ENCODE measurements at places on chromosomes 5 and 9. TPM values are rescaled to one million over a fixed set of nuclear protein-coding genes. Genes with fewer than 3 reads are reported as not detected.

GRCh38 chr9:122900791-122901190 lies 4.4 kb downstream of the RC3H2 start:
- DNase-seq, result peak; percentile 22
- H3K27me3 ChIP-seq, result no peaks in the 10 kb centered on the region
- peak overlapping the region; percentile 40 for H3K4me3 ChIP-seq
- H3K27ac ChIP-seq, result peak overlapping the region; percentile 67
- H3K36me3 ChIP-seq, result no peaks in the 10 kb centered on the region
- peaks cover 70% of the 10 kb centered on the region for H3K4me1 ChIP-seq

GRCh38 chr5:17694371-17694770 lies 60.1 kb downstream of the TAF11L14 start:
- no peak for DNase-seq
- H3K36me3 ChIP-seq, result no peaks in the 10 kb centered on the region
- no peak overlapping the region for H3K27ac ChIP-seq

GRCh38 chr5:179256328-179257175 lies 88.7 kb downstream of the ADAMTS2 start:
- no peaks in the 10 kb centered on the region for H3K36me3 ChIP-seq
- no peaks in the 10 kb centered on the region for H3K27me3 ChIP-seq
- H3K27ac ChIP-seq, result no peak overlapping the region
- no peaks in the 10 kb centered on the region for H3K4me1 ChIP-seq

- DNase-seq, result no peak
- H3K36me3 ChIP-seq, result no peaks in the 10 kb centered on the region
- no peaks in the 10 kb centered on the region for H3K4me1 ChIP-seq
- H3K27me3 ChIP-seq, result no peaks in the 10 kb centered on the region
- no peak overlapping the region for H3K27ac ChIP-seq
Measured at GRCh38 chr5:172356047-172356446, 72.5 kb upstream of the UBTD2 start.

ARID3C gene
- not detected for total RNA-seq

- DNase-seq, result no peak
- no peaks in the 10 kb centered on the region for H3K27me3 ChIP-seq
- no peaks in the 10 kb centered on the region for H3K36me3 ChIP-seq
- no peaks in the 10 kb centered on the region for H3K4me1 ChIP-seq
- no peak overlapping the region for H3K27ac ChIP-seq
Measured at GRCh38 chr9:18629136-18629535, 155.2 kb downstream of the ADAMTSL1 start.

DNA sequence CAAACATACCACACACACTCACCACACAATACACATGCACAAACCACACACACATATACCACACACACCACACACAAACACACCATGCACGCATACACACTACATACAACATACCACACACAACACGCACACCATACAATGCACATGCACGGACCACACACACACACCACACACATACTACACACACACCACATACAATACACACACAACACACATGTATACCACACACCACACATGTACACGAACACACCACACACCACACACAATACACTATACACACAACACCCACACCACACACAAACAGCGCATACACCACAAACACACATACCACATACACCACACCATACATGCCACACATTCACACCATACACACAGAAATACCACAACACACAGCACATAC lies 480.3 kb downstream of the DIRAS2 start:
- no peaks in the 10 kb centered on the region for H3K36me3 ChIP-seq
- no peaks in the 10 kb centered on the region for H3K27me3 ChIP-seq
- DNase-seq, result no peak
- H3K4me3 ChIP-seq, result no peak overlapping the region
- H3K4me1 ChIP-seq, result peaks cover 5% of the 10 kb centered on the region

DNA sequence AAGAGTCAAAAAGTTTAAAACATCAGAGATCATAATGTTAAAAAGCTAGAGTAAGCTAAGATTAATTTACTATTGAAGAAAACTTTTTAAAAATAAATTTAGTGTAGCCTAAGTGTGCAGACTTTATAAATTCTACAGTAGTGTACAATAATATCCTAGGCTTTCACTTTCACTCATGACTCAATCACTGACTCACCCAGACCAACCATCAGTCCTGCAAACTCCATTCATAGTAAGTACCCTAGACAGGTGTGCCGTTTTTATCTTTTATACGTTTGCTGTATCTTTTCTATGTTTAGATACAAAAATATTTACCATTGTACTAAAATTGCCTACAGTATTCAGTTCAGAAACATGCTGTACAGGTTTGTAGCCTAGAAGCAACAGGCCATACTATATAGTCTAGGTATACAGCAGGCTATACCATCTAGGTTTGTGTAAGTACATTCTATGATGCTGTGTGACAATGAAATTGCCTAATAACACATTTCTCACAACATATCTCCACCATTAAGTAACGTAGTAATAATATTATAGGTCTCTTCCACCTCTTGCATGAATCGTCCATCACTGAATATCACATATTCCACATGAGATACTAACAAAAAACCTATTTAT lies 59.2 kb downstream of the MEGF9 start:
- no peak overlapping the region for H3K4me3 ChIP-seq
- DNase-seq, result no peak
- no peaks in the 10 kb centered on the region for H3K27me3 ChIP-seq
- no peaks in the 10 kb centered on the region for H3K4me1 ChIP-seq
- H3K36me3 ChIP-seq, result no peaks in the 10 kb centered on the region

FAM81B gene
- total RNA-seq, result not detected

PRUNE2 gene
- total RNA-seq, result 0.22 TPM

DNA sequence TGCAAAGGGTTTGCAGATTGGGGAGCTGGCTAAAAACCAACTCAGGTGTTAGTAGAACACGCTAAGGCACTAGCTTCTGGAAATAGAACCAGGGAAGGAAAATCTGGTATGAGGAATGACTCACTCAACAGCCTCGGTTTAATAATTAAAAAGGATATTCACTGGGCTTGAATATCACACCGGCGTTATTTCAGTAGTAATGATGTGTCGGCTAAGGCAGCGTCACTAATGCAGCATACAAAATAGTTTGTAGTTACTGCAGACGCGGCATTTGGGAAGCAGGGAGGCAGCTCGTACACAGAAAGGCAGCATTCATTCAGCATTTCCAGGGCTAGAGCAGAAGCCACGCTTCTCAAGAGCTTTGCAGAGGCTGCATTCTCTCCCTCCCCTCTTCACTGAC lies 1.7 kb downstream of the ADRA1B start:
- no peak overlapping the region for H3K4me3 ChIP-seq
- DNase-seq, result no peak
- H3K27ac ChIP-seq, result no peak overlapping the region
- H3K4me1 ChIP-seq, result peaks cover 5% of the 10 kb centered on the region

PCDHGA1 gene
- 0.58 TPM for total RNA-seq

SLC26A2 gene
- 14.3 TPM for total RNA-seq

GPRIN1 gene
- total RNA-seq, result 0.41 TPM

GRCh38 chr5:159392871-159393270 lies 62.6 kb upstream of the IL12B start:
- no peak overlapping the region for H3K4me3 ChIP-seq
- no peak overlapping the region for H3K27ac ChIP-seq
- no peaks in the 10 kb centered on the region for H3K4me1 ChIP-seq
- no peaks in the 10 kb centered on the region for H3K27me3 ChIP-seq
- no peaks in the 10 kb centered on the region for H3K36me3 ChIP-seq
- no peak for DNase-seq

GRCh38 chr9:129440435-129441186 lies 180.3 kb downstream of the C9orf50 start:
- no peak overlapping the region for H3K27ac ChIP-seq
- no peak for DNase-seq
- peaks cover 20% of the 10 kb centered on the region for H3K4me1 ChIP-seq
- H3K36me3 ChIP-seq, result no peaks in the 10 kb centered on the region
- H3K27me3 ChIP-seq, result peaks cover 19% of the 10 kb centered on the region

DNA sequence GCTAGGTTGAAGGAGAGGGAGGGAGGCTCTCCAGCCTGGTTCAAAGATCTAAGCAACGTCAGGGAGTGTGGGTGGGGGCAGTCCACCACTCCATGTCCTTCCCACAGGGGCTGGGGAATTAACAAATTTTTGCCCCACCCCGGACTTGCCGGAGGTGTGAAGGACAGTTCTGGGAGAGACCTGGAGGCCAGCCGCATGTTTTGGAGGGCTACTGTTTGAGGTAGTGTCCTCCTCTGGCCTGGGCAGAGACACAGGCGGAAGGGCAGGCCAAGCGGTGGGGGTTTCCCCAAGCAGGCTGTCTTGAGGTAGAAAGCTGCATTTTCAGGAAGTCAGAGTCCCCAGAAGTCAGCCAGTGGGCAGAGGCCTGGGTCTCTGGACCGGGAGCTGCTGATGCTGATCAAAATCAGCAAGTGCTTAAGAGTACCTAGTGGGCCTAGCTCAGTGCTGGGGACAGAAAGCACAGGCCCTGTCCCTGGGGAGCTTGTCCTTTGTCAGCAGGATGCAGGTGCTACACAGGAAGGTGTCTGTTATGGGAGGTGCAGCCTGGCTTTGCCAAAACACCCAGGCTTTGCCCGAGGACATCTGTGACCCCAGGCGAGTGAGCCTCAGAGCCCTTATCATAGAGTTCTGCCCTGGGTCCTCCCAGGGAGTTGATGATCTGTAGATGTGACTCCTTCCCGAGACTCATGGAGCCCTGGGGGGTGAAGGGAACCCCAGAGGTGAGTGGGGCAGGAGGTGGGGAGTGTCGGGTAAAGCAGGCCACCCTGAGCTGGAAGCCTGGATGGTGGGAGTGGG lies 18.5 kb downstream of the JADE2 start:
- peaks cover 54% of the 10 kb centered on the region for H3K36me3 ChIP-seq
- H3K4me1 ChIP-seq, result peaks cover 73% of the 10 kb centered on the region
- H3K4me3 ChIP-seq, result no peak overlapping the region
- DNase-seq, result peak; percentile 31

MSMP gene
- total RNA-seq, result not detected

PCDHGA8 gene
- total RNA-seq, result not detected

TNFSF8 gene
- 43.2 TPM for total RNA-seq

DNA sequence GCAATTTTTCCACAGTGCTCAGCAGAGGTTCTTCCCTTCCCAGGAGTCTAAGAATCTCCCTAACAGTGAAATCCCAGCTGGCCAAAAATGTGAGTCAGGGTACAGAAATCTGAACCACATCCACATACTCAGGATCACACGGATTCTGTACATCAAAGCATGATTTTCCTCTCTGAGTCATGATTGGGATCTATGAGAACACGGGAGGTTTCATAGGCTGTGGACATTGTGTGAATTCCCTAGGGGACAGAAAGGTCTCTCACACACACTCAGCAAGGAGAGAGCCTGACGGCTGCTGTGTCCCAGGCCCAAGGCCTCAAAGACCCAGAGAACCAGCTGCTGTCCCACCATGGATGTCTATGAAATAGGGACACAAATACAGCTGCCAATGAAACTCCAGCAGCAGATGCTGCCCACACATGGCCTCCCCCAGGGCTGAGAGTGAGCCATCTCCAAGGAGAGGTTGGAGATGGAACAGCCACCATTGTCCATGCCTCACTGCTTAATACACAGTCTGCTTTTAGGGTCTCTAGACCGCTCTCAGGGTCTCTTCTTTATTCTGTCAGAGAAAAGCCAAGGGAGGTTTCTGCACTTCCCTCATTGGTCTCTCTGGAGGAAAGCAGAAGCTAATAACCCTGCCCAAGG lies 102.7 kb downstream of the ADAMTS12 start:
- no peaks in the 10 kb centered on the region for H3K4me1 ChIP-seq
- no peak overlapping the region for H3K27ac ChIP-seq
- H3K4me3 ChIP-seq, result no peak overlapping the region
- no peaks in the 10 kb centered on the region for H3K27me3 ChIP-seq
- no peaks in the 10 kb centered on the region for H3K36me3 ChIP-seq

GRCh38 chr9:21964925-21965385 lies 29.2 kb downstream of the CDKN2A start:
- no peak overlapping the region for H3K4me3 ChIP-seq
- peak; percentile 60 for DNase-seq

PLPP7 gene
- total RNA-seq, result not detected

DNA sequence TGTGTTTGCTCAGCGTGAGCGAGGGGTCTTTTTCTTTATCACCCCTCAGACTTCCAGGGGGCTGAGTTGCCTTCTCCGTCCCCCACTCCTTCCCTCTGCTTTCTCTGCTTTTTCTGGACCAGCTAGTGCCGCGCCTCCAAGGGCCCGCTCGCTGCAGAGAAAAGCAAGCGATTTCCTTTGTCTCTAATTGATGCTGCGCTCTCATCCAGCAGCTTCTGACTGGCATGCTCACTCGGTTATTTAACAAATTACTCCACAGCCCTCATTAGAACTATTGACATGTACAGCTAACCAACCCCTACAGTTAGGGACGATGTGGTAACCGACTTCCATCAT lies 288.0 kb downstream of the ELAVL2 start:
- no peak overlapping the region for H3K4me3 ChIP-seq
- H3K4me1 ChIP-seq, result no peaks in the 10 kb centered on the region
- no peak overlapping the region for H3K27ac ChIP-seq
- H3K36me3 ChIP-seq, result no peaks in the 10 kb centered on the region

KIF12 gene
- total RNA-seq, result not detected

- no peaks in the 10 kb centered on the region for H3K4me1 ChIP-seq
- H3K36me3 ChIP-seq, result no peaks in the 10 kb centered on the region
- H3K4me3 ChIP-seq, result no peak overlapping the region
- no peak overlapping the region for H3K27ac ChIP-seq
Measured at GRCh38 chr9:17402309-17402708, 176.6 kb upstream of the SH3GL2 start.

GRCh38 chr9:137415451-137415850 lies 7.5 kb downstream of the EXD3 start:
- DNase-seq, result no peak
- H3K4me3 ChIP-seq, result no peak overlapping the region
- peaks cover 13% of the 10 kb centered on the region for H3K4me1 ChIP-seq
- H3K36me3 ChIP-seq, result no peaks in the 10 kb centered on the region

DNA sequence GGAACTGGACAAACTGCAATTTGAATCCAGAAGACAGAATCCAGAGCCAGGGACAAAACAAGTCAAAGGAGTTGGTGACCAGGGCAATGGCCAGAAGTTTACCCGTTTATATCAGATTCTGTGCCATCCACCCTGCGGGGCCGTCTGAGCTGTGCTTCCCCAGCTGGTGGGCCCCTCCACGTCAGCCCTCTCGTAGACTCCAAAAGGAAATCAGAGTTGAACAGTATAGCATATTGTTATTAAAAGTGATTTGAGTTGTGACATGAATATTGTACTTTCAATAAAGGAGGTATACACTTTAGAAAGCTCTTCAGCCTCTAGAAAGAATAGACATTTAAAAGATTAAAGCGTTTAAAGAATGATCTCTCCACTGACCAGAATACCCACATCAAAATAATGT lies 102.4 kb downstream of the NFIB start:
- no peak overlapping the region for H3K27ac ChIP-seq
- H3K36me3 ChIP-seq, result no peaks in the 10 kb centered on the region
- no peak for DNase-seq
- no peaks in the 10 kb centered on the region for H3K27me3 ChIP-seq
- H3K4me1 ChIP-seq, result no peaks in the 10 kb centered on the region
- no peak overlapping the region for H3K4me3 ChIP-seq

DOCK2 gene
- total RNA-seq, result 223 TPM

GRCh38 chr5:157464519-157465171 lies 4.6 kb downstream of the NIPAL4 start:
- H3K4me3 ChIP-seq, result no peak overlapping the region
- DNase-seq, result no peak
- H3K27me3 ChIP-seq, result no peaks in the 10 kb centered on the region
- H3K27ac ChIP-seq, result no peak overlapping the region

- H3K4me3 ChIP-seq, result no peak overlapping the region
- DNase-seq, result no peak
- H3K27ac ChIP-seq, result no peak overlapping the region
- no peaks in the 10 kb centered on the region for H3K36me3 ChIP-seq
- no peaks in the 10 kb centered on the region for H3K27me3 ChIP-seq
- H3K4me1 ChIP-seq, result no peaks in the 10 kb centered on the region
Measured at GRCh38 chr9:136624184-136624951, 38.3 kb upstream of the EGFL7 start.

GRCh38 chr5:85466423-85466822 lies 1081.7 kb upstream of the EDIL3 start:
- no peak for DNase-seq
- H3K4me3 ChIP-seq, result no peak overlapping the region
- no peaks in the 10 kb centered on the region for H3K27me3 ChIP-seq
- no peak overlapping the region for H3K27ac ChIP-seq

Measured in CD4-positive, alpha-beta memory T cell (primary cell).